Ureter (tissue), 1 donor: ENCODE measurements at places on chromosomes 11 and 22. TPM values are rescaled to one million over a fixed set of nuclear protein-coding genes. Genes with fewer than 3 reads are reported as not detected.
A peak's percentile ranks its signal among the peaks of the same experiment; 100 is the strongest.

- DNase-seq = no peak
Measured at GRCh38 chr11:116874251-116874650, 36.8 kb upstream of the APOA1 start.

GRCh38 chr11:83540728-83541127 is 254.6 kb upstream of the CCDC90B start:
- DNase-seq = no peak

- DNase-seq = peak; percentile 86
Measured at GRCh38 chr22:37817705-37818408, 5.3 kb upstream of the GALR3 start.

GRCh38 chr11:107018219-107018901 is at the start of gene GUCY1A2:
TSS of gene GUCY1A2 (minus strand) at chr11:107018476. CDS start at chr11:107018055, 421 bp downstream.
- DNase-seq = peak; percentile 42

DNA sequence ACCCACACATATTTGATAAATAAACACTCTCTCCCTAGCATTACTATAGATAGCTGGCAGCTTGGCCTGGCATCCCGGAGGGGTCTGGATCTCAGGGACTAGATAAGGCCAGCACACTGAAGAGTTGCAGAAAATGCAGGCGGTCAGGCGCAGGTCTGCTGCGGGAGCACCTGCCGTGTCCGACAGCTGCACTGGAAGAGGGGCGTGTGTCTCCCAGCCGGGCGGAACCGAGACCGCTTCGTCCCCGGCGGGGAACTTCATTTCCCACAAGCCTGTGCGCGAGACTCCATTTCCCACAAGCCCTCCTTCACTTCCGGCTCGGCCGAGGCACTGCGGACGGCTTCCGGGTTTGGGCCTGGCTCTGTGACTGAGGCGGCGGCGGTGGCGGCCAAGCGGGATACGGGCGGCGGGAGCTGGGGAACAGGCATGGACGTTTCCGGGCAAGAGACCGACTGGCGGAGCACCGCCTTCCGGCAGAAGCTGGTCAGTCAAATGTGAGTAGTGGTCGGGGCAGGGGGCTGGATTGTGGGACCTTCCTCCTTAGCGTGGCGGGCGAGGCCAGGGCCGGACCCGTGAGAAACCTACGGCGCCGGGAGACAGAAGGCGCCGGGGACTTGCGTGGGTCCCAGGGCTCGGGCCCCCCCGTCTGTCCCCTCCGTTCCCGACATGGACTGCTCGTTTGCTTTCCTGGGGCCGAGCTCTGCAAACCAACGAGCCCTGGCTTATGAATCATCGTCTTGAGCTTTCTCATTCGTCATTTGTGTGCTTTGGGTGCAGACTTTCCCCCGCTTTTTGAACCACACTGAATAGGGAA is at the start of gene MED15:
TSS of gene MED15 (plus strand) at position 358 of the 814 bp plus-strand sequence. CDS start at position 427, 69 bp downstream.
- DNase-seq = peak; percentile 92

DNA sequence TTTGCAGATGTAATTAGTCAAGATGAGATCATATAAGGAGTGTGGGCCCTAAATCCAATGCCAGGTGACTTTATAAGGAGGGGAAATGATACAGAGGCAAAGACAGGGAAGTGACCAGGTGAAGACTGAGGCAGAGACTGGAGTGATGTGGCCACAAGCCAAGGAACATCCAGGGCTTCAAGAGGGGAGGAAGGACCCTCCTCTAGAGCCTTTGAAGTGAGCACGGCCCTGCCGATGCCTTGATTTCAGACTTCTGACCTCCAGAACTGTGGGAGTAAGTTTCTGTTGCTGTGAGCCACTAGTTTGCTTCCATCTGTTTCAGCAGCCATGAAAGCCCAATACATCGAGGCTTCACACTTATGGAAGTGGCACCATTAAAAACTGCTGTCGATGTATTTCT is 78.7 kb downstream of the SHANK2 start:
- DNase-seq = no peak

- DNase-seq = peak; percentile 75
Measured at GRCh38 chr11:75445315-75445953, 12.4 kb upstream of the KLHL35 start.

DNA sequence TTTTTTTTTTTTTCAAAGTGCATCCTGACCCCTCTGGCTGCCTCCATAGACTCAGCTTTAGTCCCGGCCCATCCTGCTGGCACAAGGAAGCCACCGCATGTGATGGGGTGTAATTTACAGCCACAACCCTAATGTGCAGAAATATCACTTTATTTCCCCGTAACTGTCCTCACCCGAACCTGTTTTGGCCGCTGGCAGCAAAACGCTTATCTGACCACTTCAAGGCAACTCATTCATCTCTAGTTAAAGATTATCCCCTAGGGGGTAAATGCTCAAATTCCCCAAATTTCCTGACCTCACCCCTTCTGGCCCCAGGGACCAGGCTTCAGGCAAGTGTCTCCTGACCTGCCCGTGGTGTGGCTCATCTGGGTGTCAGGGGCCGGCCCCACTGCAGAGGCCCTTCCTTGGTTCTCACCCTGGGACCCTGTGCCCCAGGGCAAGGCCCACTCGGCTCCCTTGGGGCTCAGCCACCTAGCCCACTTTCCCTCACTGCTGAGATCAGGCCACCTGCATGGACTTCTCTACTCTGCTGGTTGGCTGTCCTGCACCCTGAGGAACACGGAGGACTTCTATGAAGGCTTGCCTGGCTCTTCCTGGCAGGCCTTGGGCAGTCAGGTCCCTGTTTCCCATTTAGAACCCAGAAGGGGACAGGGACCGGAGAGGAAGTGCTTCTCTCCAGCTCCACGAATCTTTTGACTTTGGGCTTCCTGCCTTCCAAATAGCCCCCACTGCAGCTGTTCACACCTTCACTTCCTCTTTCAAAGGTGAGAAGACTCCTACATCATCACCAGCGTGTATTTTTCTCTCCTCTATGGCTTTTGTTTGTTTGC is 53.3 kb downstream of the WNT11 start:
- no peak for DNase-seq

GRCh38 chr11:18548001-18548400 is 21.3 kb upstream of the TSG101 start:
- DNase-seq = no peak

DNA sequence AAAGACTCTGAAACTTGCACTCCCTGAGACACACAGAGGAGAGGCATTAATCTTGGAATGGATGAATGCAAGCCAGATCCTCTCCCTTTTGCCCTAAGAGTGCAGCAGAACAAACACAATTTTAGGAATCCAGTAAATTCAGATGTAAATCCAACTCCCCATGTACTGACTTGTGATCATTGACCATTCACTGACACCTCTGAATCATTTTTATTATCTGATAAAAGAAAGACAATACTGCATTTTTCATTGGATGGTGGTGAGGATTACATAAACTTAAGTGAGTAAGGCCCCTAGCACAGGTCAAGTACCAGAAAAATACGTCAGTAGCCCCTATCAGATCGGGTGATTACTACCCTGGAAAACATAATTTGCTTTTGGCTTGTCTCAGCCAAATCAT is 782.9 kb upstream of the API5 start:
- no peak for DNase-seq

GRCh38 chr22:30837531-30837930 is 131.0 kb downstream of the MORC2 start:
- DNase-seq = no peak

- DNase-seq = no peak
Measured at GRCh38 chr22:23383491-23384361, 196.4 kb downstream of the IGLL1 start.

DNA sequence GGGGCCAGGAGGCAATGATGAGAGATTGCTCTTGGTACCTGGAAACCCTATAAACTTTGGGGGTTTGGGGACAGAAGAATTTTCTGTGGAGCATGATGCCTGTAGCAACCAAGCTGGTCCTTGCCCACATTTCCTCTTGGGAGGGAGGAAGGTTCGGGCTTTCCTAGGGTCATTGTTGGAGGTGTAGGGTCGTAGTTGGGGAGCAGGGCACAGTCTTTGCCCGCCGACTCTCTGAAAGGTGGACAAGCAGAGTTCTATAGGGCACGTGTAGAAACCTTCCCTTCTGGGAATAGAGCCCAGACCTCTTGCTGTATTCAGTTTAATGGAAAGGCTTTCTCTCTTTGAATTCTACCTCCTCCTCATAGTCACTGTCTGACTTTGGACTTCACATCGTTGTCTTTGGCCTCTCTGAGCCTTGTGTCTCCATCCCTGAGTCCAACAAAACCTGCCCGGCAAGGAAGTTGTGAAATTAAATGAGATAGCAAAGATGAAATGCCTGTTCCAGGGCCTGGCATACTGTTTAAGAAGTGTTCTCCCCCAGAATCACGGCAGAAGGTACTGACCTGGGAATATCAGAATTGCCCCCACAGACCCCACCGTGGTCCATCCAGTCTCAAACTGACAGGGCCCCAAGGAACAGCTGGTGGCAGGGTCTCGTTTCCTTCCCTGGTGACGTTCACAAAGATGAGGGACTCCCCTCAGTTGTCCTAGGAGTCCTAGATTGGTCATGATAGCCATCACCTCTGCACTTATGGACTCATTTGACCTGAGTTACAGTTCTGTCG is 1.6 kb downstream of the PRDM11 start:
- DNase-seq = no peak

- peak; percentile 61 for DNase-seq
Measured at GRCh38 chr11:71580057-71581003, 2.3 kb downstream of the KRTAP5-11 start.

DNA sequence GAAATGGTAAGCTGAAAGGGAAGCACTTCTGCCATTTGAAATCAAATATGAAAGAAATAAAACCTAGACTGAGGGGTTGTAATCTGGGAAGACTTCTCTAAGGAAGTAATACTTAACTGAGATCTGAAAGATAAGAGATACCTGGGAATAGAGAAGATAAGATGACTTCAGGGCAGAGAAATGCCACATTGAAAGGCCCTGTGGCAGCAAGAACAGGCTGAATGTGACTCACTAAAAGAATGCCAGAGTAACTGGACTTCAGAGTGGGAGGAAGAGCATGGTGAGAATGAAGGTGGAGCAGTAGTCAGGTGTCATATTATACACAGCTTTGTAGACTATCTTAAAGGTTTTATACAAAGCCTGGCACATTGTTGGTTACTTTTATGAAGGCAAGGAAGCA is 17.6 kb downstream of the CALCA start:
- DNase-seq = no peak

GRCh38 chr22:26031641-26032040 is 137.6 kb upstream of the SEZ6L start:
- no peak for DNase-seq

- DNase-seq = no peak
Measured at GRCh38 chr11:10263929-10264328, 30.1 kb downstream of the SBF2 start.

GRCh38 chr11:98589967-98590366 is 430.8 kb upstream of the CNTN5 start:
- no peak for DNase-seq

DNA sequence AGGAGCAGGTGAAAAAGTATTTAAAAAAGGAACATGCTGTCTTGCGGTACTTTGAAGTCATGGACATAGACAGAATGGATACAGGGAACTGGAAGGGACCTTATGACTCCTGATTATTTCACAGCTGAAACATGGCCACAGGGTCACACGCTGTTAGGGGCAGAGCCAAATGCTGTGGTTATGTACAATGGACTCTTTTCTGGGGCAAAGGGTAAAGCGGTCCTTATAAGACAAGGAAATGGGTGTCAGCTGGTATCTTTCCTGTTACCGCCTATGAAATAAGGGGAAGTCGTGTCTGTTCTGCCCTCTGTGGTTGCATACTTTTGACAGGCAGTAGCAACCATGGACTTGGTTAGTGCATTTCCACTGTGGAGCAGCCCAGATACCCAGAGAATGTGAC is 12.8 kb upstream of the ST14 start:
- DNase-seq = no peak

DNA sequence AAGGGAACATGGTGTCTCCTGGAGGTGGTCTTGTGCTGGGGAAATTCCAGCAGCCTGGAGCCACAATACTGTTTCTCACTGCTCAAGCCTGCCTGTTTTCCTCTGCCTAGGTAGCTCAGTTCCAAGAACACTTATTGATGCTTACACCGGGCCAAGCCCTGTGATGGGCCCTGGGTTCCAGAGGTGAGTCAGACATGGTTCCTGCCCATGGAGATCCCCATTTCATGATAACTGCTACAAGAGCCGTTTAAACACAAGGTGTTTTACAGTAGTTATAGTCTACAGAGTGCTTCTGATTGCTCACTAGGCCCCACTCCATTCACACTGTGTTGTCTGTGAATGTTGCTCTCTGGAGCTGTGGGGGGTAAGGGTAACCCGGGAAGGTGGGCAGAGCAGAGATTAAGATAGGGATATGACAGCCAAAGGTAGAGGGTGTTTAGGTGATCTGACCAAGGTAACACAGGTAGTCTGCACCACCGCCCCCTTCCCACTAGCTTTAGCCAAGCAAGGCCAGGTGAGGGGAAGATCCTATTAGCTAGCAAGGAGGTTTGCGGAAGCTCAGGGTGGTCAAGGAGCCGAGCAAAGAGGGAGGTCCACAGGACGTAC is 696 bp upstream of the MICAL2 start:
- DNase-seq = no peak

DNA sequence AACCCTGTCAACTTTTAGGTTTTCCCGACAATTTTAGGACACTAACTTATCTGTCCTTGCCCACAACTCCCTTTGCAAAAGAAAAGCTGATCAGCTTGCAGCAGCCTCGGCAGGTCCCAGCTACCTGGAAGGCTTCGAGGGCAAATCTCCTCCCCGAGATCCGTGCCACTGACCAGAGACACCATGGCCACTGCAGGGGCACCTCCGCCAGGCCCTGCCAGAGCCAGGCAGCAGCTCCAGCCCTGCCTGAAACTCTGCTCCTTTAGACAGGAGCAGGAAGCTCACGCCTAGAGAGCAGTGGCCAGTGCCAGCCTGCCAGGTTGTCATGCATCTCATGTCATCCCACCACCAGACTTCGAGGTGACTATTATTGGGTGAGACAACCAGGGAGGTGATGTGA is 21.1 kb downstream of the KCNJ4 start:
- no peak for DNase-seq

- no peak for DNase-seq
Measured at GRCh38 chr11:73233211-73233610, 15.1 kb downstream of the P2RY2 start.

- DNase-seq = no peak
Measured at GRCh38 chr11:74936976-74937375, 11.9 kb downstream of the XRRA1 start.

- no peak for DNase-seq
Measured at GRCh38 chr11:64292460-64293254, 1.6 kb downstream of the KCNK4 start.

Gene OTOG
- total RNA-seq = 0.31 TPM

Gene OR10D3
- total RNA-seq = not detected

Gene RASSF10
- 3.7 TPM for total RNA-seq

Gene CLTCL1
- 5.8 TPM for total RNA-seq

Gene KRTAP5-7
- total RNA-seq = 5.8 TPM

Gene CRYBA4
- 1.1 TPM for total RNA-seq

Gene THYN1
- total RNA-seq = 52.1 TPM

Gene ACTN3
- 0.16 TPM for total RNA-seq

Gene MYOD1
- total RNA-seq = not detected

Gene PTGDR2
- 0.13 TPM for total RNA-seq

Gene CBL
- total RNA-seq = 17.9 TPM
